ENCODE measurements at places on chromosomes 11 and 22. TPM values are rescaled to one million over a fixed set of nuclear protein-coding genes. Genes with fewer than 3 reads are reported as not detected.

The DERL3 gene
- 3.4 TPM for total RNA-seq

The SEZ6L gene
- not detected for total RNA-seq

The GLB1L2 gene
- 0.28 TPM for total RNA-seq

The ST14 gene
- total RNA-seq, result not detected

DNA sequence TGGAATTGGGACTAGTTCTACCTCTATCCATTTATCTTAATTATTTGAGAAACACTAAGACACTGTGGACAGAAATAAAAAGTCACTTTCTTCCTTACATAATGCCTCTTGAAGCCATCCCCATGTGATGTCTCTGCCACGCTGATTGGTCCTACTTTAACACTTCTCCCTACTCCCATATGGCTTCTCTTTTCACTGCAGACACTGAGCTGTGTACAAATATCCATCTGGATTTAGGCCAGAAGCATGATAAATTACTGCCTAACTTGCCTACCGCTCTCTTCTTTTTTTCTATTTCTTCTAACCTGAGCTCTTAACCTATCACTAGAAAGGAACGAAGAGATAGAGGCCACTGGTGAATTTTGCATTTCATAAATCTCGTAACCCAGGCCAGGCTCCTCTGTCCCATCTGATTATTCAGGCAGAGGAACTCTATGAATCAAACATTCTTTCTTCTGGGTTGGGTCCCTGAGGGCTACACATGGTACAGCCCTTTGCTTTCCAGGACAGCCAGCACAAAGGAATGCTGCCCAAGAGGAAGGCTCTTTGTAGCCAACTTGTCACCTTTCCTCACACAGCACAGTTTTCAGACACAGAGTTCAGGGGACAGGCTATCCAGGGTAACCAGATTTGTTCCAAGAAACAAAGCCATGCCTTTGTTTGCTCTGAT lies 878.5 kb upstream of the LRRC4C start:
- H3K27me3 ChIP-seq, result no peaks in the 10 kb centered on the region
- no peak overlapping the region for H3K4me3 ChIP-seq
- H3K27ac ChIP-seq, result no peak overlapping the region
- H3K36me3 ChIP-seq, result no peaks in the 10 kb centered on the region

DNA sequence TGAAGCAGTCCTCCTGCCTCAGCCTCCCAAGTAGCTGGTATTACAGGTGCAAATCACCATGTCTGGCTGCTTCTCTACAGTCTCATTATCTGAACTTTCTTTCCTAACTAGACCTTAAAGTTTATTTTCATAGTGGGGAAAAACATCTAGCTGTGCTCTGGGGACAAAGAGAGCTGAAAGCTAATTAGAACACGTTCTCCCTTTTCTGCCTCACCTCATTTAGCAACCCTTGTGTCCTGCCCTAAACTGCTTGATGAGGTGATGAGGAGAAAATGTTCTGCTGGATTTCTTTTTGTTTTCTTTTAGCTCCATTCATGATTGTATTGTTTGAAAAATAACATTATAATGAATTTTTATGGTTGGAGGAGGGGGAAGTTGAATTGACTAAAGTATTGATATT lies 84.7 kb downstream of the YAP1 start:
- no peak overlapping the region for H3K27ac ChIP-seq
- no peaks in the 10 kb centered on the region for H3K36me3 ChIP-seq
- no peaks in the 10 kb centered on the region for H3K27me3 ChIP-seq
- no peak overlapping the region for H3K4me3 ChIP-seq

GRCh38 chr11:116312570-116313391 lies 460.0 kb downstream of the BUD13 start:
- H3K36me3 ChIP-seq, result no peaks in the 10 kb centered on the region
- peaks cover 2% of the 10 kb centered on the region for H3K27me3 ChIP-seq
- H3K4me1 ChIP-seq, result peaks cover 12% of the 10 kb centered on the region
- no peak overlapping the region for H3K27ac ChIP-seq

DNA sequence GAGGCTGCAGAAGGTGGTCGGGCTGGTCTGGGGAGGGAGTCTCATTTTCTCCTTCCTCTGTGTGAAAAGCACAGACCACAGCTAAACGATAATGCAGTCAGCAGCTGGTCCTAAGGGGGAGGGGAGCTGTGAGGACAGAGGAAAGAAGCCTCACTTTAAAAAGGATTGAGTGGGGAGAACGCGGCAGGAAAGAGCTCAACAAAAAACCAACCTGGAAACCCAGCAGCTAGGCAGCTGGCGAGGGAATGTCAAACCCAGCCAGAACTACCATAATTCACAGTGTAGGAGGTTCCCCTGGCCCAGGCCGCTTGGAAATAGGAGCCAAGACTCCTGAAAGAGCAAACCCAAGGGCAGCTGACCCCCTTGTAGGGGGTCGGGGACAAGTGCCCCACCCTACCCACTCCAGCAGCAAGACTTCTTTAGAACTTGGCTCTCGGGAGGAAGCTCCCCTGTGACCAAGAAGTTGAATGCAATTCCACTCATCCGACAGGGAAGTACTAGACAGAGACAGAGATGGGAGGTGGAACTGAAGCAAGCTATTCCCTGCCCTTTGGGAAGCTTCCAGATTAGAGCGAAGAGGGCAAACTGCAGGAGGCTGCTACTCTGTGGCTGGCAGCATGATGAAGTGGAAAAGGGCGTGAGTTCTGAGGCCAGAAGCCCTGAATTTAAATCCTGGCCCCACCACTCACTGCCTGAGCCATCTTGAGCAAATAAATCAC lies 16.5 kb upstream of the DGKZ start:
- peaks cover 51% of the 10 kb centered on the region for H3K27me3 ChIP-seq
- no peak overlapping the region for H3K4me3 ChIP-seq
- no peaks in the 10 kb centered on the region for H3K4me1 ChIP-seq

DNA sequence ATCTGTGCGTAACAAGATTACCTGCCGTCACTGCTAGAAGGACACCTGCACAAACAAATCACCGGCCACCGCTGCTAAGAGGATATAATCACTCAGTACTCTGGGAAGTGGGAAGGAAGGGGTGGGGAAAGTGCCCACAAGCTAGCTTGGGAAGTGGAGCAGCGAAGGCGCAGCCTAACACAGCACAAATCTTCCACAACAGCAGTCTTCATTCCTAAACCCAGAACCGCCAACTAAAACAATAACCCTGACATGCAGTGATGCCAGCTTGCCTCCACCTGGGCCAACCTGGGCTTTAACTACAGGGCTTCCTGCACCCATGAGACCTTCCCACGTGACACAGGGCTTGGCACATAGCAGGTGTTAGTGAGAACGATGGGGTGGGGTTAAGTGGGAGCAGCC lies 5.1 kb downstream of the DGCR2 start:
- no peak overlapping the region for H3K4me3 ChIP-seq
- H3K27me3 ChIP-seq, result no peaks in the 10 kb centered on the region
- H3K4me1 ChIP-seq, result peaks cover 9% of the 10 kb centered on the region
- no peaks in the 10 kb centered on the region for H3K36me3 ChIP-seq
- H3K27ac ChIP-seq, result no peak overlapping the region

DNA sequence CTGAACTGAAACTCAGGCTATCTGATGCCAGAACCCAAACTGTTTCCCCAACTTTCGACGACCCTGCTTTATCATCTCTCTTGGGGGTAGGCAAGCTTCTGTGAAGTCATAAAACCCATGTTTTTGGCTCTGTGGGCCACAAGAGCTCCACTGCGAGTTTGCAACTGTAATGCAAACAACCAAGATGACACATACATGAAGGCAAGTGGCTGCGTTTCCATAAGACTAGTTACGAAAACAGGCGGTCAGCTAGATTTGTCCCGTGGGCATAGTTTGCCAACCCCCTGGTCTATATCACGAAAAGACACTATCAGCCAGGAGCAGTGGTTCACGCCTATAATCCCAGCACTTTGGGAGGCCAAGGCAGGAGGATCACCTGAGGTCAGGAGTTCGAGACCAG lies 37.5 kb downstream of the TPST2 start:
- no peaks in the 10 kb centered on the region for H3K36me3 ChIP-seq
- peak overlapping the region; percentile 77 for H3K27ac ChIP-seq
- H3K27me3 ChIP-seq, result no peaks in the 10 kb centered on the region
- no peak overlapping the region for H3K4me3 ChIP-seq
- DNase-seq, result no peak

DNA sequence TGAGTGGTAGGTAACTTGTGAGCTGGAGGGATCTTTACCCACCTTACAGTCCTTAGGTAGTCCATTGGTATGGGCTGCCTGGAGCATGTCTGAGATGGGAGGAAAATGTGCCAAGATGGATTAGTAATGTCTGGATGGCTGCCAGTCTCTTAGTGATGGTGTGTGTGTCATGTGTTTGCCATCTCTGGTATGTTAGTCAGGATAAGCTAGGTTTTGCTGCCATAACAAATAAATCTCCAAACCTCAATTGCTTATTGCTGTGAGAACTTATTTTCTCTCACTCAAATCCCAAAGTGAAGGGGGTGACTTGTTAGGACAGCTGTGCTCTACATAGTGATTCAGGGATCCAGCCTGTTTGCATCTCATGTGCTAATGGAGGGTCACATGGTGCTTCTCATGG lies 40.9 kb upstream of the MYEOV start:
- no peaks in the 10 kb centered on the region for H3K36me3 ChIP-seq
- DNase-seq, result no peak
- H3K27ac ChIP-seq, result no peak overlapping the region
- H3K4me1 ChIP-seq, result no peaks in the 10 kb centered on the region
- peaks cover 7% of the 10 kb centered on the region for H3K27me3 ChIP-seq
- no peak overlapping the region for H3K4me3 ChIP-seq

GRCh38 chr22:21589396-21589795 lies 21.9 kb downstream of the UBE2L3 start:
- H3K4me1 ChIP-seq, result no peaks in the 10 kb centered on the region
- H3K36me3 ChIP-seq, result peaks cover 28% of the 10 kb centered on the region
- no peak for DNase-seq

DNA sequence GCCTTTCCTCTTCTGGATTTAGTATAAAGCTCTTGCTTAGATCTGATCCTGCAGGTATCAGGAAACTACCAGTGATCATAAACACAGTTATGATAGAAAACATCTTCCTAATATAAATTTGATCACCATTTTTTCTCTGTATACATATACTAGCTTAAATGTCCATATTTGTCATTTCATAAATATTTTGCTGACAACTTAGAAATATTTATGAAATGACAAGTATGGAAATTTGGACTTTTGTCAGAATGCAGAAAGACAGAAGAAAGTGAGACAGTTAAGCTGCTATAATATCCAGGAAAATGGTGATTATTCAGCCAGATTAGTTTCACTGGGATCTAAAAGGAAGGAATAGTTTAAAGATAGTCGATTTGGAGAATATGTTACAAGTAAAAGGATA lies 22.8 kb upstream of the TRIM21 start:
- no peak for DNase-seq
- no peak overlapping the region for H3K27ac ChIP-seq

GRCh38 chr22:23237201-23237798 lies 57.0 kb downstream of the BCR start:
- H3K36me3 ChIP-seq, result peaks cover 3% of the 10 kb centered on the region
- no peak overlapping the region for H3K27ac ChIP-seq
- H3K4me3 ChIP-seq, result no peak overlapping the region
- H3K27me3 ChIP-seq, result no peaks in the 10 kb centered on the region
- DNase-seq, result no peak

DNA sequence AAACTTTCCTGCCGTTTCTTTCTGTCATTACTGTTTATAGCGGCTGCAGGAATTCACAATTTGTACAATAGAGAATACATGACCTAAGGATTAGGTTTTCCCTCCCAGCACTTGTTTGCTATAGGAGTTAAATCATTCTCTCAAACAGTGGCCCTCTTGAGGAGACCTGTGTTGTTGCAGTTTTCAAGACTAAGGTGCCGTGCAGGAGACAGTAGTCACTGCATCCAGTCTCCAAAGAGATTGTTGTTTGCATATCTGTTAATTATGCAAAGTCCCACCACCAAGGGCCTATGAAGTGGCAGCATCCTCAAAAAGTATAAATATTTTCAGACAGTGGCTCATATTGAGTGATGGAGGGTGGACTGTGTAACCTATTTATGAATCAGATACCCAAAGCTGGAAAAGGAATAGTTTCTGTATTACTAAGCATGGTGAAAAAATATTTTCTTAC lies 2.3 kb downstream of the PRSS23 start:
- H3K27me3 ChIP-seq, result no peaks in the 10 kb centered on the region
- H3K4me1 ChIP-seq, result peaks cover 63% of the 10 kb centered on the region
- DNase-seq, result peak; percentile 80
- peak overlapping the region; percentile 96 for H3K27ac ChIP-seq
- H3K4me3 ChIP-seq, result peak overlapping the region; percentile 96

DNA sequence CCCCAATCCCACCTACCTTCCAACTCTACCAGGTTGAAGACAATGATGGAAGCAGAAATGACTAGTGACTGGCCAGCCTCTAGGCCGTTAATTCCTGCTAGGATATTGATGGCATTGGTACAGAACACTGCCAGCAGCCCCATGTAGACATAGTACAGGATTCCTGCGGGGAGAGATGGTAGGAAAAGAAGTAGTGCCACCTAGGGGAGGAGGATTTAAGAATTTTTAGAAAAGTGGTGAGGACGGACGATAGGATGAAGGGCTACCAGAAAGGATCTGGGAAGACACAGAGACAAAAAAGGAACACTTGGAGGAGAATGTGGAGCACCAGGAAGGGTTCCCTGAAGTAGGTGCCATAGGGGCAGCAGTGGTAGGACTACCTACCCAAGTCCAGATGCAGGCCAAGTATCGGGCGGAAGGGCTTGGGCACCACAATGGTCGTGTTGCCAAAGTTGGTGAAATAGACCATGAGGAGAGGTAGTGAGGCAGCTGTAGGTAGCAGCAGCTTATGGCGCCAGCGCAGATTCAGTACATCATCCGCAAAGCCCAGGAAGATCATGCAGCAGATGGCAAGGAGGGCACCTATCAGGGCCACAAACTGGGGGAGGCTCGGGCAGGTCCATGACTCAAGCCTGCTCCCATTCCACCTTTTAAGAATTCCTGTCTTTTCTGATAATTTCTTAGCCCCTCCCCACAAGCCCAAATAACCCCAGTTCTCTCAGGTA lies 1.2 kb downstream of the DPAGT1 start:
- no peaks in the 10 kb centered on the region for H3K27me3 ChIP-seq
- no peak overlapping the region for H3K27ac ChIP-seq
- DNase-seq, result peak; percentile 50
- H3K4me1 ChIP-seq, result peaks cover 23% of the 10 kb centered on the region
- H3K36me3 ChIP-seq, result peaks cover 19% of the 10 kb centered on the region
- H3K4me3 ChIP-seq, result peak overlapping the region; percentile 86

- no peaks in the 10 kb centered on the region for H3K4me1 ChIP-seq
- no peak for DNase-seq
- no peak overlapping the region for H3K27ac ChIP-seq
- no peaks in the 10 kb centered on the region for H3K36me3 ChIP-seq
These were observed 55.9 kb upstream of the KIRREL3 start for GRCh38 chr11:127056338-127056971.

GRCh38 chr11:833114-833791 lies 501 bp downstream of the CD151 start:
- H3K27me3 ChIP-seq, result no peaks in the 10 kb centered on the region
- H3K27ac ChIP-seq, result peak overlapping the region; percentile 79
- H3K4me3 ChIP-seq, result peak overlapping the region; percentile 67
- peaks cover 22% of the 10 kb centered on the region for H3K36me3 ChIP-seq
- peak; percentile 63 for DNase-seq

GRCh38 chr22:29040385-29041275 lies 21.0 kb downstream of the C22orf31 start:
- H3K4me3 ChIP-seq, result no peak overlapping the region
- peaks cover 28% of the 10 kb centered on the region for H3K4me1 ChIP-seq
- DNase-seq, result peak; percentile 83

- H3K36me3 ChIP-seq, result no peaks in the 10 kb centered on the region
- H3K27me3 ChIP-seq, result peaks cover 10% of the 10 kb centered on the region
- no peak overlapping the region for H3K4me3 ChIP-seq
- no peak overlapping the region for H3K27ac ChIP-seq
These were observed 111.5 kb upstream of the CLMP start for GRCh38 chr11:123306531-123306930.
